Fibroblast of skin of right quadriceps (primary cell): ENCODE measurements at places on chromosomes 2 and 18.
A peak's percentile ranks its signal among the peaks of the same experiment; 100 is the strongest.

GRCh38 chr2:151862700-151863099, 34.5 kb upstream of the ARL5A start:
- DNase-seq, result no peak

DNA sequence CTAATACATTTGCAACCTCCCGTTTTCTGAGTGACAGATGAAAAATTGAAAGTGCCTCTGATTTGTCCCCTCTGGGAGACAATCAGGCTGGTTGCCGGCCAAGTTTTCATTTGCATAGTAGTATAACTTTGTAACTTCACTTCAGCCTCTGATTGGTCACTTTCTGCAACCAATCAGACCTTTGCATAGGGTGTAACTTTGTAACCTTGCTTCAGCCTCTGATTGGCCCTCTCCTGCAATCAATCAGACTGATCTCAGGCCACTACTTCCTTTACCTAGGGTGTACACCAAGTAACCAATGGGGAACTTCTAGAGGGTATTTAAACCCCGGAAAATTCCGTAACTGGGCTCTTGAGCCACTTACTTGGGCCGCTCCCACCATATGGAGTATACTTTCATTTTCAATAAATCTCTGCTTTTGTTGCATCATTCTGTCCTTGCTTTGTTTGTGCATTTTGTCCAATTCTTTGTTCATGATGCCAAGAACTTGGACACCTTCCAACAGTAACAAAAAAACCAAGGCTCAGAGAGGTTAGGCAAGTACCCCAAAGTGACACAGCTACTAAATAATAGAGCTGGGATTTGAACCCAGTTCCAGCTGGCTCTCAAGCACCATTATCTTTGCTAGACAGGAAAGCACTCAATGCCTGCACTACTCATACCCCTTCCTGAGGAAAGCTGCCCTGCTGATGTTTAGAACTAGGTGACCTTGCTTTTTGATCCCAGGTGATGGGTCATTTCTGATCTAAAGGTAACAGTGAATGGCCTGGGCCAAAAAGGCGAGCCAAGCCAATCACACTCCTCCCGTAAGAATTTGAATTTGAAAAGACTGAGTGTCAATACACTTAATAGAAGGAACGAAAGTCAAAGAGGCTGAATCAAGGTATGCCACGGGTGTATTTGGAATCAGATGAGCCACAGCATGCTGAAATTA, 10.9 kb upstream of the MYOM1 start:
- no peak for DNase-seq

DNA sequence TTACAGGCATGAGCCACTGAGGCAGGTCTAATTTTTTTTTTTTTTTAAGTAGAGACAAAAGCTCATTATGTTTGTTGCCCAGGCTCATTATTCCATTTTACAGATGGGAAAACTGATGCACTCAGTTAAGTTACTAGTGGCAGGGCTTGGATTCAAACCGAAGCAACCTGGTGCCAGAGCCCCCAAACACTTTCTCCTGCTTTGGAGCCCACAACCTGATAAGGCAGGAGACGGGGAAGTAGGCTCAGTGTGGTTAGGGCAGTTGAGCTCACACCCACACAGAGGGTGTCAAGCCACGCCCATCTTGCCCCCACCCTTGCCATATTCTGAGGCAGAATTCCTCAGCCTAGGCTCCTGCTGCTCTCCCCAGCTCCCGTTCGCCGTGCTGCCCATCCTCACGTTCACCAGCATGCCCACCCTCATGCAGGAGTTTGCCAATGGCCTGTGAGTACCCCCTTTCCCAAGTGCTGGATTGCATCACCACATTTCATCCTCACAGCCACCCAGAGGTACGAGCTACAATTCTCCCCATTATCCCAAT, 5.8 kb upstream of the CTDSP1 start:
- DNase-seq, result no peak

DNA sequence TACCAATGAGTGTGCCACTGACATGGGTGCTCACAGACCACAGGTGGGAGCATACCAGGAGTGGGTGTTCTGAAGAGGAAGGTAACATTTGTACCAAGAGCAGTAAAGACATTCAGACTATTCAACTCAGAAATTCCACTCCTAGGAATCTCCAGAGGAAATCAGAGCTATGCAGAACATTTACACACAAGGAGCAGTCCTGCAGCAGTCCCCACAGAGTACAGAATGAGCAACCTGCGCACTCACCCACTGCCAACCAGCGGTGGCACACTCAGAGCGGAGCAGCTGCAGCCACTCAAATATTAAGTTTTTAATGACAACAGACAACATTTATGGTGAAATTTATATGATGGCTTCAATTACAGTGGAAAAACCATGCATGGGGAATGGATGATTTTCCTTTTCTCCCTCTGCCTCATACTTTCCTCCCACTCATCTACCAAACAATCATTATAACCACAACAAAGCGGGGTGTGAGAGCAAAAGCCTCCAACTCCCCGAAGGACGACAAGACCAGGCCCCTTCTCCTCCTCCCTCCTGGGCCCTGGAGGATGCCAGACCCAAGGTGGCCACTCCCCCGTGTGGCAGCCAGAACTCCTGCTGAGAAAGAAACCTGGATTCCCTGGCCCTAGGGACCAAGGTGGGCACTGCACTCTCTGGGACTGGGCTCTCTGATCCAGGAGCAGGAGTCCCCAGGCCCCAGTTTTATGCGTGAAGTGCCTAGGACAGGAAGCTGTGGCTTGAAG, 5.4 kb downstream of the HS6ST1 start:
- peak; percentile 36 for DNase-seq

DNA sequence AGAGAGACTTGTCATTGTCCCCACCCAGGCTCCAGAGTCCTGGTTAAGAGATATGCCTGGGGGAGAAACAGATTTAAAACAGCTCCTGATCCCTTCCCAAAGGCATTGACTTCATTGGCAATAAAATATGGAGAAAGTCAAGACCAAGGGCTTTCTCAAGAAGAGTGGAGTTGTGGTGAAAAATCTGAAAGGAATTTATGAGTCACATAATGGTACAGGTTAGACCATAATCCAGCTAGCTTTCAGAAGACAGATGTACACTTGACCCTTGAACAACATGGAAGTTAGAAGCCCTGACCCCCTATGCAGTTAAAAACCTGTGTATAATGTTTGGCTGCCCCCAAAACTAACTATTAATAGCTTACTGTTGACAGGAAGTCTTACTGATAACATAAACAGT, 599.1 kb upstream of the SOX11 start:
- DNase-seq, result peak; percentile 10

DNA sequence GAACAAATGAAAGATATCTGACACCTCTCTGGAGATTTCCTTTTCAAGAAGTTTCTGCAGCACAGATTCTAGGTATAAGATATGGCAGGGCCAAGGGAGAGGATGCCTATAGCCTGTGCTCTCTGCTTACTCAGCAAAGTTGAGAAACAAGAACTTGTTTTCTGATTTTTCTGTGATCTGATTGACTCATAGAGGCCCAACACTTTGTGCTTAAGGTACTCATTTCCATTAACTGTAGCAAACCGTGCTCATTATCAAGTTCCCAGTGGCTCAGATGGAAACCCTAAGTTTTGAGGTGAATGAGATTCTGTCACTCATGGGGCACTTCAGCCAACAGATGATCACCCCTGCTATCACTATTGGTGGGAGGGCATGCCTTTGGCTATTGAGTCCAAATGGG, 124.3 kb downstream of the SP100 start:
- DNase-seq, result no peak

GRCh38 chr2:20115902-20116301, 64.5 kb upstream of the LAPTM4A start:
- DNase-seq, result no peak

DNA sequence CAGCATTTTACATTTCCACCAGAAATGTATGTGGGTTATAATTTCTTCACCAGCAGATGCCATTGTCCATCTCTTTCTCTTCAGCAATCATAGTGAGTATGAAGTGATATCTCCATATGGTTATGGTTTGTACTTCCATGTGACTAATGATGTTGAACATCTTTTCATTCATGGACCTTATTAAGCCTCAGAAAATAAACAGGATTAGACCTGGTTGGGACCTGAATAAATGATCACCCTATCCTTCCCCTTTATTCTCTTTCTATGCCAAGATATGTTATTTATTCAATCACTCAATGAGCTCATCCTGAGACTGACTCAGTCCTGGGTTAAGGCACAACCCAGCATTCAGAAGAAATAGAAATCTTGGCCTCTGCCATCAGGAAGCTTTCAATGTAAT, 86.6 kb downstream of the ANTXR1 start:
- DNase-seq, result peak; percentile 68

GRCh38 chr18:67650686-67651385, 134.3 kb upstream of the DSEL start:
- peak; percentile 69 for DNase-seq

- no peak for DNase-seq
Observed at GRCh38 chr2:215782295-215782694, 231.1 kb downstream of the MREG start.

- peak; percentile 41 for DNase-seq
Observed at GRCh38 chr2:56132138-56132537, 51.7 kb upstream of the CCDC85A start.

GRCh38 chr2:212595036-212595654, 56.5 kb upstream of the ERBB4 start:
- peak; percentile 2 for DNase-seq

DNA sequence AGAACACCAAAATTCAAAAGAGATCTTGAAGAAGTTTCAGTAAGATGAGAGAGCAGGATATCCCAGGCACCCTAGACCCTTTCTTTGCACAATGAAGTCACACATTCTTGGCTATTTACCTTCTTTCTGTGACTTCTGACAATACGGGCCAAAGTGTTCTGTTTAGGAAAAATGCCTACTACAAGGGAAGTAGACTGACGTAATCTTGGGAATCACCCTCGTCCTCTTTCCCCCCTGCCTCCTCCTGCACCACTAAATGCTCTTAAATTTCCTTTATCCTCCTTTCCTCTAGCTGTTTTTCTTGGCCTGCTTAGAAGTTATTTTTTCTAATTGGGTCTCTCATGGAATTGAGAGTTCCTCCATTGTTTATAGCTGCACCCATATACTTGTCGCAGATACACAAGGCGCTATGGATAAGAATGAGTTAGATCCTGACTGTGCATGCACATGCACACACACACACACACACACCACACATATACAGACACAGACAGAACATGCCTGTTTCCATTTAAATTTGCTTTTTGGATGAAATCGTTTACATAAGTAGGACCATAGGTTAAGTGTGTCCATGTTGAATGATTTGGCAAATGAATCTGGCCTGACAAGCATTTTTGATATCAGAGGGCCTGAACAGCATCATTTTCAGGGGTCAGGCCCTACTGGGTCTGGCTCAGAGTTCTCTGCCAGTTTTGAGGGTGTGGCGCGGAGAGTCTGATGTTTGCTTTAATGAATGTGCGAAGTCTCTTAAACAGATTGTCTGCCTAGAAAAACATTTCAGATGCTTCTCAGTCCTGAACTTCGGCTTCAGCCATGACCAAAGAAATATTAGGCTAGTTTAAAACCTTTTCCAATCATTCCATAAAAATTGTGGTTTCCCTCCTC, 131.9 kb upstream of the NT5C1B start:
- no peak for DNase-seq

- DNase-seq, result no peak
Observed at GRCh38 chr2:172412984-172413492, 14.3 kb upstream of the ITGA6 start.

GRCh38 chr2:71721362-71721665, 268.0 kb downstream of the DYSF start:
- peak; percentile 65 for DNase-seq

- DNase-seq, result peak; percentile 59
Observed at GRCh38 chr2:239433777-239434403, 33.1 kb upstream of the HDAC4 start.

DNA sequence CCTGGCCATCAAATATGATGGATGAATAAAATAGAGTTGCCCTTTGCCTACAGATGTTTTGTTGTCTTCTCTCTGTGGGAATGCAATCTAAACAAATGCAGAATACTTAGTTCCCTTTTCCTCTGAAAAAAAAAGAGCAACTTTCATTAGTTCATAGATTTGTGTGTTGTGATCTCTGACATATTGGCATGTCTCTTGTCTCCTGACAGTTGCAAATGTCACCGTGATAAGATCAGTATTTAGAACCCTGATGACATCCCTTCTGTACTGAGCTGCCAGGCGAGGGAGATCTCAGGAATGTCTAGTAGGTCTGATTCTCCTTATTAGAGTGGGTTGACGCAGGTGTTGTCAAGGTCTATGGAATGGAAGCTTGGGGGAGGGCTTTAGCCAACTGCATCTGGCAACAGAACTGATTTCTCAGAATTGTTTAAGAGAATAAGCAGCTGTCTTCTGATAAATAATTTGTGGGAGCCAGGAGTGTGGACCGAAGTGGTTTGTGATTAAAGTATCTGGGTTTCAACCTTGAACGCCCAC, 130.4 kb downstream of the GALR1 start:
- no peak for DNase-seq

- DNase-seq, result no peak
Observed at GRCh38 chr2:74198023-74198460, 373 bp upstream of the MTHFD2 start.

- DNase-seq, result no peak
Observed at GRCh38 chr18:21361307-21361880, 119.4 kb downstream of the GREB1L start.

DNA sequence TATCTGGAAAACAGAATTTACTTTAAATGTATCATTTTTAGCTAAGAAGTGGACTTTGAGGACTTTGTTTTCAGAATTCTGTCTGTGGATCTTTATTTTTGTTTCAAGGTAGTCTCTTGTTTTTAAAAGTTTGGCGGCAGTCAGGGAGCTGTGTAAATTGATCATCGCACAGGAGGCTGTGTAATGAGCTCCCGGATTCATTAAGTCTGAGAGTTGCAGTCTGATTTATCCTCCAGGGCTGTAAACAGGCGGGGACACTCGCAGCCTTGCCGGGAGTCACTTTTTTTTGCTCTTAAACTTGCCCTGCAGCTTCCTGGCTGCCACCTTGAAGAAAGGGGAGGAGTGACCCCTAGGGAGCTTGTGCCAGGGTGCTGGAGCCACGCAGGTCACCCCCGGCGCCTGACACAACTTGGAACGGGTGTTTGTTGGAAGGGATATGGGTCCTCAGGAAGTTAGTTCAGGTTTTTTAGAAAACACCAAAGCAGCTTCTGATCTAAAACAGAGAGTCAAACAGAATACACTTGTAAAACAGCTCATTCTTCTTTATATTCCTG, 76.2 kb downstream of the DCDC2C start:
- DNase-seq, result no peak

- no peak for DNase-seq
Observed at GRCh38 chr2:205959521-205959920, 126.5 kb downstream of the INO80D start.

- peak; percentile 69 for DNase-seq
Observed at GRCh38 chr18:715626-716025, 3.2 kb upstream of the ENOSF1 start.

DNA sequence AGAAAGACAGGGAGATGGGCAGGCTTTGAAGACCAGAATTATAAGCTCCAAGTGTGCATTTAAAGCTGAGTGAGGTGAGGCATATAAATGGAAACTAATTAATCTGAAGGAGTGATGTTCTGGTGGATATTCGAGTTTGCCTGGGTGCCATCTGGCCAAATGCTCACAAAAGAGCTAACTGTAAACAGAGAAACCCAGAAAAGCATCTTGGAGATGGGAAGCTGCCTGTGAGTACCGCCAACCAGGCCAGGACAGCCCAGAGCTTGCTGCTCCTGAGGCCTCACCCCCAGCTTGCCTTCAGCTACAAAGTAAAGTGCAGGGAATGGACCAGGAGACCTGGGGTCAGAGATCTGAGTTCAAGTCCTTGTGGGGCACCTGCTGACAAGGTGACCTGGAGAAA, 446.1 kb upstream of the MYT1L start:
- DNase-seq, result no peak

- no peak for DNase-seq
Observed at GRCh38 chr2:128783193-128783671, 464.6 kb upstream of the HS6ST1 start.
